ENCODE measurements at places on chromosomes 11 and 22.

- DNase-seq = no peak
These were observed 98.2 kb upstream of the MTMR2 start for GRCh38 chr11:96021901-96022650.

GRCh38 chr22:49097171-49097925 is 730.3 kb downstream of the BRD1 start:
- no peak for DNase-seq

DNA sequence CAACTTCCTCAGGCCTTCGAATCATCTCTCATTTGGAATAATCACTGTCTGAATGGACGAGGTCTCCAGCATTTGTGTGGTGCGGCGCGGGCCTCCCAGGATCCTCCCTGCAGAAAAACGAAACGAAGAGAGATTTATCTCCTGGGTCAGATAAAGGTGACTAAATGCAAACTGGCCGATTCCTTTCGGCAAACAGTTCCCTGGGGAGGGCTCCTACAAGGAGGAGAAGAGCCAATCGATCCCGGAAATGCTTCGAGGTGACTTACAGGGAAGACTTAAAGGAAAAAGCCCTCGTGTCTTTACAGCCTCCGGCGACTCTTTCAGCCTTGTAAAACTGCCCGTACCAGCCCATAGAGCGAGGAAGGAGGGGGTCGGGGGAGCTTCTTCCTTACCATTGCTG is 126.5 kb downstream of the MIAT start:
- no peak for DNase-seq

GRCh38 chr11:9687711-9688477 is 24.0 kb downstream of the SWAP70 start:
- DNase-seq = no peak

DNA sequence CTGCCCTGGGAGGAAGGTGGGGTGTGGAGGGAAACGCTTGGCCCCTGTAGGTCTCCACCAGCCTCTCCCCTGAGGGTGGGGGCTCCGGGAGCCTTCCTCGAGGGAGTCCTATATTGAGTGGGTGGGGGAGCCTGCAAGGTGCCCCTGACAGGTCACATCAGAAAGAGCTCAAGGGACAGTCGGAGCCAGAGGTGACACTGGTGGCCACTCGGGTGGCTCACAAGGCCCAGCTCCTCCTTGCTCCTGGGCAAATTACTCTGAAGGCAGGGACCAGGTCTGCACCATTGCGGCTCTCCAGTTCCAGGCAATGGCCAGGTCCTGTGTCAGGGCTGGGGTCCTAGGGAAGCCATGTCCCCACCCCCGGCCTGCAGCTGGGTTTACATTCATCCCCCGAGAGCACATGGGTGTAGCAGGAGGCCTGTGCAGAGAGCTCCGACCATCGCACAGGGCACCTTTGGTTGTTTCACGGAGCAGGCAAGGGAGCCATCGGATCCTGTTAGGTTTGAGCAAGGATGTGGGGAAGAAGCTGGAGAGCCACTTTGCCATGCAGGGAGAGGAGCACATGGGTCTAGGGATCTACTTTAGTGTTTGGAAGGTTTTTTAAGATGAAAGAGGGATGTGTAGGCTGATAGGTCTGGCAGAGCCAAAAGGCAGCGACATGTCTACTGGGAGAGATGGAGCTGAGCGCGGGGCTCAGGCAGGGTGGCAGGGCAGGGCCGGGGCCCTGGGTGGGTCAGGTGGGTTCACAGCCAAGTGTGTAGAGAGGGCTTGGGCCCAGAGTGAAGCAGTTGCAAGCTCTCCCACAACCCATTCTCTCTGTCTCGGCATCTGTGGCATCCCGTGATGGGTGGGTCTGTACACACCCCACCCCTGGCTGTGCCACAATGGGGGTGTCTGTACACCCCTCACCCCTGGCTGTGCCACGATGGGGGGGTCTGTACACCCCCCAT is 14.8 kb downstream of the CCND1 start:
- no peak for DNase-seq

DNA sequence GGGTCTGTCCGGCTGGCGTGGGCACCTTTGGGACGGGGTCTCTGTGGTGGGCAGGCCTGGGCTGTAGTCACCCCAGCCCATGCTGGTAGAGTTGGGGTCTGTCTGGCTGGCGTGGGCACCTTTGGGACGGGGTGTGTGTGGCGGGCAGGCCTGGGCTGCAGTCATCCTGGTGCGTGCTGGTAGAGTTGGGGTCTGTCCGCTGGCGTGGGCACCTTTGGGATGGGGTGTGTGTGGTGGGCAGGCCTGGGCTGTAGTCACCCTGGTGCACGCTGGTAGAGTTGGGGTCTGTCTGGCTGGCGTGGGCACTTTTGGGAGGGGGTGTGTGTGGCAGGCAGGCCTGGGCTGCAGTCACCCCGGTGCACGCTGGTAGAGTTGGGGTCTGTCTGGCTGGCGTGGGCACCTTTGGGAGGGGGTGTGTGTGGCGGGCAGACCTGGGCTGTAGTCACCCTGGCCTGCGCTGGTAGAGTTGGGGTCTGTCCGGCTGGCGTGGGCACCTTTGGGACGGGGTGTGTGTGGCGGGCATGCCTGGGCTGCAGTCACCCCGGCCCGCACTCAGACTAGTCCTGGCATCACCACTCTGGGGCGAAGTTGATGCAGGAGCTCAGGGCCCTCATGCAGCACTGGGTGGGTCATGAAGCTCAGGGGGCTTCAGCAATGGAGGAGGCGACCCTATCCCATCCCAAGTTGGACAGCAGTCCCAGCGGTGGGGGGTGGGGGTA is 19.3 kb downstream of the PRR33 start:
- no peak for DNase-seq

DNA sequence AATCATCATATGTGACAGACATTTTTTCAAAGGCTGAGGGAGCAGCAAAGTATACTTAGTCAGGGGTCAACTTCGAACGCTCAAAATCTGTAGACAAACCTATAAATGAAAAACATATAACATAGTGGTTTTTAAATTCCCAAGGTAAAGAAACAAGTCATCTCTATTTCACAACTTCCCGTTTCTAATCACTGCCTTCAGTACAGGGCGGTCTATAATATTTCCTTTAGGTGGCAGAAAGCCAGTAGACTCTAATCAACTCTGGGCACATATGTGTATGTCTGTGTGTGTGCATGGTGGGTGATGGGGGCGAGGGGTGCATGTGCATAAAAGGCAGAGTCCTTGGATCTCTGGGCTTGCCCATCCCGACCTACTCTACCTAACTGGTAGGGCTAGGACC is 55.0 kb upstream of the ARFGAP3 start:
- DNase-seq = no peak

DNA sequence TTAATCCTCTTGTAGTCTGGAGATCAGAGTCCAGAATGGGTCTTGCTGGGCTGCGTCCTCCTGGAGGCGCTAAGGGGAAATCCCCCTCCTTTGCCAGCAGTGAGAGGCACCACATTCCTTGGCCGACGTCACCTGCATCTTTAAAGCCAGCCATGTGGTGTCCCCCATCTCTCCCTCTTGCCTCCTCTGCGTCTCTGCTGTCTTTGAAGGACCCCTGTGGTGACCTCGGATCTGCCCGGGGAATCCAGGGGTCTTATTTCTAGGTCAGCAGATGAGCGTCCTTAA is 27.2 kb upstream of the PARVB start:
- DNase-seq = no peak

GRCh38 chr11:62273789-62274275 is 3.9 kb downstream of the SCGB2A2 start:
- DNase-seq = no peak

GRCh38 chr11:59255281-59255680 is 42.6 kb upstream of the MPEG1 start:
- DNase-seq = no peak

DNA sequence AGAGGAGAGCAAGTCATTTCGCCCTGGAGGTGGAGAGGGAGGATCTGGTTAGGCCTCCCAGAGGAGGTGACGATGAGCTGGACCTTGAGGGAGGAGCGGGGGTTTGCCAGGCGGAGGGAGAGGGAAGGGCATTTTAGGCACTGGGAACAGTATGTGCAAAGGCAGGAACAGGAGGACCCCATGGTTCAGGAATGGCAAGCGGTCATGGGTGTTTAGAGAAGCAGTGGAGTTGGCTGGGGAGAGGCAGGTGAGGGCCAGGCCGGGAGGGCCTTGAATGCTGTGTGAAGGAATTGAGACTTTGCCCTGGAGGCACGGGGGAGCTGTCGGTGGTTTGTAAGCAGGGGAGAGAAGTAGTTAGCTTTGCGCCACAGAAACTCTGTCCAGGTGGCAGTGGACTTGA is 10.3 kb downstream of the PRDM11 start:
- no peak for DNase-seq

DNA sequence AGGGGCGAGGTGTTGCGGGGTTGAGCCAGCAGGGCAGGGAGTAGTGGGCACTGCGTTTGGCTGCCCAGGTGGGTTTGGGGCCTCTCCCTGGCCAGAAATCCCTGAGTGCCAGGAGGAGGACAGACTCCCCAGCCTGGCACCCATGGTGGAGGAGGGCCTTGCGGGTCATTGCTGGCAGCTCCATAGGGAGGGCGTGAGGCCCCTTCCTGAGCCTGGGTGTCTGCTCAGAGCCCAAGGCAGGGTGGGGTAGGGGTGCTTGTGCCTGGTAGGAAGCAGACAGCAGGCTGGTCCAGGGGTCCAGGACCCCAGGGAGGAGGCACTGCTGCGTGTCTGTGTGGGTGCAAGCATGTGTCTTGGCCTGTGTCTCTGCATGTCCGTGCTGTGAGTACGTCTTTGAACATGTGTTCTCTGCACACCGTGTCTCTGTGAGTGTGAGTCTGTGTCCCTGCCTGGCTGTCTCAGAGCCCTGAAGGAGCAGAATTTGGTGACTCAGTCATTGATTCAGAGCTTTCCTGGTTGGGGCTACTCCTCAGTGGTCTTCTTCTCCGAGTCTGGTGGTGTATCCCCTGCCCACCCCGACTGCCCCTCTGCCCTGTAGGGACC is 3.9 kb downstream of the TSPAN4 start:
- DNase-seq = no peak

GRCh38 chr22:19707347-19708290 is 6.7 kb upstream of the SEPTIN5 start:
- DNase-seq = no peak

DNA sequence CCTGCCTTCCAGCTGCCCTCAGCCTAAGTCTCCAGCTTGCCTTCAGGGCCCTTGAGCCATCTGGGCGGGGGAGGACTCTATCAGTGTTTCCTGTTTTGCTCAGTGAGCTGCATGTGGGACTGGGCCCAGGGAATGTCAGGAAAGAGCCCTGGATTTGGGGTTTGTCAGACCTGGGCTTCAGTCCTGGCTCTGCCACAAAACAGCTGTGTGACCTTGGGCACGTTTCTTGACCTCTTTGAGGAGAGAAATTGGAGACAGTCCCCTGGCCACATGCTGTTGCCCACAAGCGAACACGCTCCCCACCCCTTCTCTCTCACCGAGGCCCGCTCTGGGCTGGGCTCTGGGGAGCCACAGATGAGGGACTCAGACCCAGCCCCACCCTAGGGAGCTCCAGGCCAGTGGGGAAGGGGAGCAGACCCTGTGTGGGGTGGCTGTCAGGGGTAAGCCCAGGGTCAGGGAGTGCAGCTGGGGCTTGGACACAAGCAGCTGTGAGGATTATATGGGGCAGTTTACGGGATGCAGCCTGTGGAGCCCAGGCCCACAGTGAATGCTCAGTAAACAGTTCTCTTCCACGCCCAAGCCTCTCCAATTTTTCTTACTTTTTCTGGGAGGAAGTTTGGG is 12.3 kb downstream of the MYO7A start:
- no peak for DNase-seq

DNA sequence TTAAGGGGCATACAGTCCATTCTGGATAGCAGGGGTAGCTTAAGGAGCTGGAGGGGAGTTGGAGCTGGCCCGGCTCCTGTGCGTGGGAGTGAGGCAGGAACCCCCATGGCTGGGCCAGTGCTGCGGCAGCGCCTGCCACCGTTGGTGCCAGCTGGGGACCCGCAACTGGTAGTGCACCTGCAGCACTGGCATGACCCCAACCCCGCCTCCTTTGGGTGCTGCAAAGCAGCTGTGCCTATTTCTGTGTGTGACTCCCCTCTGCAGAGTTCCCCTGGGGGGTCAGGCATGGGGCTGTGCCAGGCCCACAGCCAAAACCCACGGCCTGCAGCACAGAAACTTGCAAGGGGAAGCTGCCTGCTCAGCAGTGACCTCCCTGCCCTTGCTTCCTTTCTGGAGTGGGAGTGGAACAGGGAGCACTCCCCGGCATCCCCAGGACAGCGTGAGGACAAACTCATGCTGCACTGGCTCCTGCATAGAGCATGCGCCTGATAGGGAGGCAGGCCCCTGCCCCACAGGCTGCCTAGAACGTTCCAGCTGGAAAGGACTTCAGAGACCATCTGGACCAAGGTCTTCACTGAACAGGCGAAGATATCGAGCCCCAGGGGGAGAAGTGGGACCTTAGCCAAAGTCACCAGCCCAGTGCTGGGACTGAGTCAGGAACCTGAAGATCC is 26.2 kb upstream of the RAB1B start:
- no peak for DNase-seq

DNA sequence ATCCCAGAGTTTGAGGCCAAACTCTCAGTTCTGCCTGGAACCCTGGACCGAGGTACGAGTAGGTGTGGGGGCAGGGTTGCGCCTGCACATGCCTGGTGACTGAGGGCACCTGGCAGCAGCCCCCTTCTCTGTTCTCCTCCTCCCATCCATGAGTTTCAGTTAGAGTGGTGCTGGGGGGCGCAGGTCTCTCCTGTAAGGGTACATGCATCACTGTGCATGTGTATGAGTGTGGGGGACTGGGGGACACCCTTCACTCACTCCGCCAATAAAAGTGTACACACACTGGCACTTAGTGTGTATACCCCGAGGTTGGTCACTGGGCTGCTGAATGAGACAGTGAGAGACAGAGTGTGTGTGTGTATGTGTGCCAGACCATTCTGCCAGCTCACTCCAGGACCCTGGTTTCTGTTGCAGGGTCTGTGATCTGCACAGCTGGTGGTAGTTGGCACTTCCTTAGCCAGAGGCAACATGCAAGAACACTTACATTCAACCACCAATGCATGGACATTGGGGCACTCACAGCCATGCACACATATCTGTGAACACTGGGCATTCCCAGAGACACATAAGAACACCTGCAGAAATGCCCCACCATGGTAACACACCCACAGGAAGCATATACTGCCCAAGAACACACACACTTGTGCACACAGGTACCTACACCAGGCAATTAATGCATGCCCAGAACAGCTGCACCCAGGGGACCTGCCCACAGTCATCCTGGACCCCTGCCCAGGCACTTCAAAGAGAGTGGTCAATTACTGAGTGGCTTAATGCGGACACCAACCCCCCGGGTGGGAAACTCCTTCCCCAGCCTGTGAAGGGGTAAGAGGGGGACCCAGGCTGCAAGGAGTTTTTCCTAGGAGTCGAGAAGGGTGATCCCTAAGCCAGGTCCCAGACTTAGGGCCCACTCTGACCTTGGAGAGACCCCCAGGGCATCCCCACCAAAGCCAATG is 1.2 kb upstream of the NRXN2 start:
- no peak for DNase-seq
